NCI-H1436 (cell line): ENCODE measurements at places on chromosomes 2 and 18.

GRCh38 chr2:67840460-67841068 is 222.2 kb downstream of the C1D start:
- DNase-seq = peak; percentile 32

- no peak for DNase-seq
Observed at GRCh38 chr2:88613921-88614320, 13.3 kb downstream of the EIF2AK3 start.

- no peak for DNase-seq
Observed at GRCh38 chr2:24543252-24543651, 52.2 kb downstream of the NCOA1 start.

- DNase-seq = no peak
Observed at GRCh38 chr2:119257198-119257597, 33.6 kb downstream of the STEAP3 start.
